ENCODE measurements at places on chromosomes 4 and X.
A peak's percentile ranks its signal among the peaks of the same experiment; 100 is the strongest.

DNA sequence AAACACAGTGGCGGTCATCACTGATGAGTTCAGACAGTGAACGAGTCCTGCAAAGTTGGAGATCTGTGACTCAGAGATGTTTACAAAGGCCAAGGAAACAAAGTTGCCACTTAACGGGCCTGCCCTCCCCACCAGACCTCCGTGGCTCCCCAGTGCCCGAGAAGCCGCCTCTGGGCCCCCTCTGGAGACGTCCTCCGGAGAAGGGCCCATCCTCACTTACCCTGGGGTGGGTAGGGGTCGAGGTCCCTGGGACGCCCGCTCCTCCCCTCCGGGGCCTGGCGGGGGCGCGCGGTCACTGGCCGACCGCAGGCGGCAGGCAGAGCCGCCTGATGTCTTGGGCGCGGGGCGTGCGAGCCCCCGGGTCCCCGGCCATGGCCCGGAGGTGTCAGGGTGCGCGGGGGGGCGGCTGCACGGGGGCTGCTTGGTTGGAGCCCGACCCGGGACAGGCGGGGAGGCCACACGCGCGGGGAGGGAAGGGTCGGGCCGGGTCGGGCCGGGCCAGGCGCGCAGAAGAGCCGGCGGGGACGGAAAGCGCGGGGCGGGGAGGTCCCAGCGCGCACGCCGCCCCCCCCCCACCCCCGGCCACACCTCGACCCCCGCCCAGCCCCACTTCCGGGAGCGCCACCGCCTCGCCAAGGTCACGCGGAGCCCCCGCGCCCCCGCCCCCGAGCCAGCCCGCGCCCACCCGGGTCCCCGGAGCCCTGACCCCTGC, 529 bp downstream of the DHRSX start:
- DNase-seq = peak; percentile 52

DNA sequence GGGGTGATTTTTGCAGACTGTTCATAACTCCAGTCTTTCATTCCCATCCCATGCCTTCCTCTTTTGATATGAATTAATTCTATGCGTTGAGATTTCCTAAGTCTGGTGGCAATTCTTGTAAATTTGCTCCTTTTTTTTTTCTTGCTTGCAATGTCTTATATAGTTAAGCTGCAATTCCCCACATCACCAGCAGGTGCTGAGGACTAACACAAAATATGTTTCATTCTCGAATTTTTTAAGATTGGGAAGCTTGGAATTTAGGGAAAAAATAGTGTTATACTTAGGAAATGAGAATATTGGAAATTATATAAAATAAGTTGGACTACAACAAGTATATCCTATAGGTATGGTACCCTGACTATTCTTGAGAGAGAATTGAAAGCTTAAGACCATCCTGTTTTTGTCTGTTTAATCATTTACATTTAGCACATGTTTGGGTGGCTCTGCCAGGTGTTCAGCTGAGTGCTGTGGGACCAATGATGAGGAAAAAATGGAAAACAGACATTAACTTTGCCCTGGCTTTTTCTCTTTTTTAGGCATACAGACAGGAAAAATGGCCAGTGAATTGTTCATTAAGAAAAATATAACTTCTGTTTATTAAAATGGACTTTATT, 30.2 kb downstream of the AFF2 start:
- DNase-seq = peak; percentile 18

- no peak for DNase-seq
These were observed 8.4 kb downstream of the APBB2 start for GRCh38 chr4:41205854-41206460.

GRCh38 chrX:103828529-103828928, 3.5 kb downstream of the RAB9B start:
- no peak for DNase-seq

GRCh38 chr4:53130896-53131561, 234.8 kb downstream of the SCFD2 start:
- DNase-seq = no peak

DNA sequence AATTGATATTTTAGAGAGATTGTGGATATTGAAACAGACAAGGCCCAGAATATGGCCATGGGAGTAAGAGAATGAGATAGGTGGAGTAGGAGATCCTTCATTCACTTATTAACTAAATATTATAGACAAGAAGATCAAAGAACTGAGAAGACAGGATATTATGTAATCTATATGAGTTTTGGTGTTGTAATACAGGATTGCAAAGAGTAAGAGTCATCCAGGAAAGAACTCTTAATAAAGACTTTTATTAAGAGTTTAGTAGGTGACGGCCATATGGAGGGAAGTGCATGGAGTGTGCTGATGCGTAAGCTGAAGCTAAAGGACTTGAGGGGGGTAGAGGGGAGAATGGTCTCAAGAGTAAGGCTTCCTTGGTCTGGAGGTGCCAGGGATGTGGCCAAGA, 153.7 kb downstream of the VEGFC start:
- DNase-seq = no peak

GRCh38 chrX:137926090-137926489, 360.2 kb downstream of the ZIC3 start:
- DNase-seq = no peak

GRCh38 chr4:55851885-55852284, 1.6 kb upstream of the EXOC1 start:
- no peak for DNase-seq

DNA sequence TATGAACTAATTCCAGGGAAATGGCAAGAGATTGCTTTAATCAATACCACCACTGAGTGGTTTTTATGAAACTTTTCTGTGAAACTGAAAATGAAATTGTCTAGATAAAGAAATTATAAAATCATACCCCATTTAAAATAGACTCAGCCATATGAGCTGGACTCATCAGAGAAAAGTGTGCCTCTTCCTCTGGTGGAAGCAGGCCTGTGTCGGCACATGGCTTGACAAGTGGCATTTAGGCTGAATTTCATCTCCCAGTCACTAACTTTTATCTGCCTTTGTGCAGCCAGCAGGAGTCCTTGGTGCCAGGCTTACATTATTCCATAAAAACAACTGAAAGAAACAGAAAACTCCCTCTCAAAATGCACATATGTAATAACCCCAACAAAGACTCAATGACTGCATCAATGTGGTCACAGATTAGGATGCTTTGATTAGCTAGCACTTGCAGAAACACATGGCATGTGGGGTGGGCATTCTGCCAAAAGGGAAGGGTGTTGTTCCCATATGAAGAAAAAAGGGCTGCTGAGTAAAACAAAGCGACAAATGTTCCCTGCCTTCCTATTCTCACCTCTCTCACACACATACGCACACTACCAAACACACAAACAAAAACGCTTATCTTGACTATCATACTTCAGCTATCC, 232.3 kb downstream of the PABPC4L start:
- peak; percentile 62 for DNase-seq

- peak; percentile 28 for DNase-seq
These were observed 27.2 kb downstream of the HTR2C start for GRCh38 chrX:114611018-114611619.

GRCh38 chr4:12861422-12861821, 622.7 kb downstream of the RAB28 start:
- no peak for DNase-seq

GRCh38 chrX:36913551-36913950, 94.6 kb upstream of the FAM47C start:
- DNase-seq = no peak

- DNase-seq = peak; percentile 70
These were observed 661.6 kb downstream of the RAPGEF2 start for GRCh38 chr4:159764343-159764952.

DNA sequence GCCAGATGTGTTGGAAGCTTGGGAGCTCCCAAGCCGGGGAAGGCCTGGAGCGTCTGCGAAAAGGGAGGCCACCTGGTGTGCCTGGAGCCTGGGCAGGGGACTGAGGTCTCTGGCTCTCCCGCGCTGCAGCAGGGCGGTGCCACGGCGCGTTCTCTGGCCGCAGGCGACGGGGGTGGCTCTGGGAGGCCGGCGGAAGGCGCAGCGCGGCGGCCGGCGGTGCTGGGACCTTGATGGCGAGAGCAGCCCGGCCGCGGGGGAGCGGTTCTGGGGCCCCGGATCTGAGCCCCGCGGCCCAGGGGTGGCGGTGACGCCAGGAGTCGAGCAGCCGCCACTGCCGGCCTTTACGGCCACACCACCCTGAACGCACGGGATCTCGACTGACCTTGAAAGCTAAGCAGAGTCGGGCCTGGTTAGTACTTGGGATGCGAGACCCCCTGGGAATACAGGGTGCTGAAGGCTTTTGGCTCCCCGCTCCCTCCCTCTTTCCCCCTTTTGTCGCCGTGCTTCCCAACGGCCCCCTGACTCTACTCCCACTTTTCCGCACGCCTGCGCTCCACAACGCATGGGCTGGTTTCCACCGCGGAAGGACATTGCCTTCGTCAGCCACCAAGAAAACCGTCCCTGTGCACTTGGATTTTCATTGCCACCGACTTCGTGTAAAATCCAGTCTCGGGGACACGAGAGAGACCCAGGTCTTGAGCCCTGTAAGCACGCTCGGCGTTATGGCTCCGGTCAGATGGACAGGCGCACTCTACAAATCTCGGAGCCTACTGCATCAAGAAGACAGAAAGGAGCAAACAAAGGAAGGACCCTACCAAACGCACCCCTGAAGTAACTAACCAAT, 9.5 kb downstream of the FRG2 start:
- DNase-seq = no peak

DNA sequence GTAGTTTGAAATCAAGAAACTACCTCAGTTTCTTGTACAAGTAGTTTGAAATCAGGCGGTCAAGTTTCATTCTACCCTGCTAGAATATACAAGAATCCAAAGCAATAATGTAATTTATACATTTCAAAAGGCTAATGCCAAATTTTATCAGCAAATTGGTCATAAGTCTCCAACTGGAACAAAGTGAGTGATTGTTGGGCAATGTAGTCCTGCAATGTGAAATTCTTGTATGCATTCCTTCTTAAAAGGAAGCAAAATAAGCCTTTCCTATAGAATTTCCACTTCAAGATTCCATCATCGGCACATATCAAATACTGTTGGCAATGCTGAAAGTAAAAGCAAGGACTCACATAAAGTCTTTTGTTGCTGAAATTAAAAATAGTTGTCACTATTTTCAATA, 334.9 kb downstream of the IL1RAPL1 start:
- DNase-seq = no peak

DNA sequence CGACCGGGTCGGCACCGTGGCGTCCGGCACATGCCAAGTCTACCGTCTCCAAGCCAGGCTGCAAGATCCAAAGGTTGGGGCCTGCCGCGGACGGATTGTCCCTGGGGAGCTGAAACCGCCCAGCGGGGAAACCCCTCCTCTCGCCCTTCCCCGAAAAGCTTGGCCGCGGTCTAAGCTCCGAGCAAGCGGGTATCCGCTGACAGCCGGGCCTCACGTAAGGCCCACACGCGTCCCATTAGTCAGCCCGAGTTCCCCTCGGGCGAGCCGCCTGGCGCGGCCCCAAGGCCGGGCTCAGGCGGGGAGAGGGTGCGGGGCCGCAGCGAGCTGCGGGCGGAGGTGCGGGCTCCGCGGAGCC, 6.8 kb upstream of the BCOR start:
- no peak for DNase-seq

DNA sequence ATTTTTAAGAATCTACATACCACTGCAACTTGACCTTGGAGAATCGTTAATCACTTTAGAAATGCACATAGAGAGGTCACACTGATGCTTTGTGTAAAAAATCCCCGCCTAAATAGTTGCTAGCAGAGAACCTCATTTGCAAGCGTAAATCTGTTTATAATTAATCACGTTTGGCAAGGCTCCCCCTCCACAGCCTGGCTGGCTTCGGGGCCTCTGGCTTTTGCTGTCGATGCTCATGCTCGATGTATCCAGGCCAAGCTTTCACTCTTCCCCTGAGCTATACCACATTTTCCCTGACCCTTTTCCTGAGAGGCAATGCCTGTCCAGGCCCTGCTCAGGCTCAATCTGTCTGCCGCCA, 23.4 kb downstream of the CYTL1 start:
- no peak for DNase-seq

DNA sequence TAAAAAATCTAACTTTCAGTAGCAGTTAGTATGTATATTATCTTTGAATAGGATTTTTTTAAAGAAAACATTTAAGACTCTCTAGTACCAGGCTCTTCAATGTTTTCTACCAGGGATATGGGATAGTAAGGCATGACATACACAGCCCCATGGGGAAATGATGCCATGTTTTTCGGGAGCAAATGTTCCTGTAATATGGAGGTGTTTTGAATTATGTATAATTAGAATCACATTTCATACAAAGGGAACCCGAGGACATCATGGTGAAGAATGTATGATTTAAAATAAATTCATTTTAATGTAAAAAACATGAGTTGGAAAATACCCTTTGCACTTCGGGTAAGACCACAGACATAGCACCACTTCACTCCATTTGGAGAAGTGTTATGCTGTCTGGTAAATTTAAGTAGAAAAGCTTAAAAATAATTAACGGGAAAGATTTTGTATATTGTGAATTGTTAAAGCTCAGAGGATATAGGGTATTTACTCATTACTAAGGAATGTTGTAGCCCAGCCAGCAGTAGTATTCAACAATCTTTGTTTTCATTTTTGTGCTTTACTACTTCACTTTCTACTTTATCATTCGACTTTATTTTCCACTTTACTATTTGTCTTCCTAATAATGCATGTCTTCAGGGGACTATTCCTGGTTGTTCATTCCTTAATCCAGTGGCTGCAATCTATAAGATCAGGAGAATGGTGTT, 2050.7 kb downstream of the ARAP2 start:
- no peak for DNase-seq

DNA sequence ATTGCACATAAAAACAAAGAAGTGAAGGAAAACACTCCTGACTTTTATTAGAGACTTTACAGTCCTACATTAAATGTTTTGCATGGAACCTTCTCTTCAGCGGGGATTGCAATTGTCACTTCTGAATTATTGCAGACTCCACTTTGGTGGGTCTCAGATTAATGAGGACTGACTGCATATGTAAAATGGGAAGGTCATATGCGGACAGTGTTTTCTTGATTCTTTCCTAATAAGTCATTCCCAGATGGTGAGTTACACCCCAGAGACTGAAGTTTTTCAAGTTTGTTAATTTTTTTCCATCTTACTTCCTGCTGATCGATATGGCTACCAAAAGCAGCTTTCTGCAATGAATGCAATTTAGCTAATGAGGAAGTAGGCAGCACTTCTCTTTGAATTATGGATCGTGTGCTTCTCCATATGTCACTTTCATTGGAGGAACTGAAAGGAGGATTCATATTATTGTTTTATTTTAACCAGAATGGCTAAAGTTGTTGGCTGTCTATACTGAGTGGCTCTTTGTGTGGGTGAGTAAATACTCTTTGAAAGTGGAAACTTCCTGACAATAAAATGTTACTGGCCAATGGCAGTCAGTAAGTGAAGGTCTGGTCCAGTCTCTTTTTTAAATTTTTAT, 119.3 kb upstream of the CLNK start:
- no peak for DNase-seq
